ENCODE measurements at places on chromosomes 7 and 10.

- no peak for DNase-seq
Measured at GRCh38 chr7:143514487-143514886, 36.8 kb downstream of the TAS2R41 start.

GRCh38 chr7:43937444-43937843, 11.2 kb downstream of the UBE2D4 start:
- no peak for DNase-seq

- DNase-seq, result no peak
Measured at GRCh38 chr7:44403775-44404174, 78.4 kb upstream of the CAMK2B start.

DNA sequence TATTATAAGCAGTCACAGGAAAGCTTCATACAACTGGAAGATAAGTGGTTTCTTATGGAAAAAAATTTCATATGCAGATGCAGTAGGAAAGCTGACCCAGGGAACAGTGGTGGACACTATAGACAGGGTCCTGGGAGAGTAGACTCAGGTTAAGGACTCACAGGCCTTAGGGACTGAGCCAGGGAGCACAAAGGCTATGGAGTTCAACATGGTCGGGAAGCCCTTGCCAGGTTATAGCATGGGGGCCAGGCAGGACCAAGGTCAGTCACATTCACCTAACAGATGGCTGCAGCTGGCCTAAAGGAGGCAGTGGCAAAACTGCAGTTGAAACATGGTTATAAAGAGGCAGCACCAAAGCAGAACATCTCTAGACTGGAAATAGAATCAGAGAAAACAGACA, 54.9 kb upstream of the UNC5B start:
- DNase-seq, result no peak

DNA sequence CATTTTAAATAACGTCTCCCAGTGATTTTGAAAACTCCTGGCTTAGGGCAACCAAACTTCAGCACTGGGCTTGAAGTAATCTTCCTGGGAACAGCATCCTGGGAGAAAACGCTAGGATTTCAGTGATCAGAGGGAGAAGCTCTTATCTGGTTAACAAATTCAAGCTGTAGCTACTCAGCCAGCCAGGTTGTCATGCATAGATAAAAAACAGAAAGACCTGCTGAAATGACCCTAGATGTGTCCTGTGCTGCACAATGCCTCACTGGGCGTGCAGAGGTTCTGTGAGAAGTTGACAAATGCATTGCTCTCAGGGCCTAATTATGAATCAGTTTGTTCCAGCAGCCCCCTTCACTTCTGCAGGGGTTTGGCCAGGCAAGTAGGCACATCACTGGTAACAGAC, 68.9 kb upstream of the CHCHD3 start:
- DNase-seq, result no peak

DNA sequence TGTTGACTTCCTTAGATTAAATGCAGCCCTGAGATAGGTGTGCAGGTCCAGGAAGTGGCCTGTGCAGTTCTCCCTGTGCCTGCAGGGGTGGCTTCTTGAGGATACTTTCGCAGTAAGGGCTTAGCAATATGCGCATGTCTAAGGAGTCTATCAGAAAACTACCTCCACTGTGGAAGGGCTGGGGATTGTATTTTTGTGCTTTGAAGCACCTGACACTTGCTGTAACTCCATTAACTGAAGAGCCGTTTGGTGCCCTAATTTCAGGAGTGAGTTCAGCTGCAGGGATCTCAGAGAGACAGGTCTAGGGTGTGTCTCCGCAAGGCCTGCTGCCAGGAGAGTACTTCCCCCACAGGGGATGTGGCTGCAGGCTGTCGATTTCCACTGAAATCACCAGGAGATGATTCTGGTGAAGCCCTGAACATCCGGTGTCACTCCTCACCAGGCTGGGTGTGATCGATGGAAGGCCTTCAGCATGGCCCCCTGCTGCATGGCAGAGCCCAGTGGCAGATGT, 35.5 kb downstream of the IKZF1 start:
- DNase-seq, result no peak

DNA sequence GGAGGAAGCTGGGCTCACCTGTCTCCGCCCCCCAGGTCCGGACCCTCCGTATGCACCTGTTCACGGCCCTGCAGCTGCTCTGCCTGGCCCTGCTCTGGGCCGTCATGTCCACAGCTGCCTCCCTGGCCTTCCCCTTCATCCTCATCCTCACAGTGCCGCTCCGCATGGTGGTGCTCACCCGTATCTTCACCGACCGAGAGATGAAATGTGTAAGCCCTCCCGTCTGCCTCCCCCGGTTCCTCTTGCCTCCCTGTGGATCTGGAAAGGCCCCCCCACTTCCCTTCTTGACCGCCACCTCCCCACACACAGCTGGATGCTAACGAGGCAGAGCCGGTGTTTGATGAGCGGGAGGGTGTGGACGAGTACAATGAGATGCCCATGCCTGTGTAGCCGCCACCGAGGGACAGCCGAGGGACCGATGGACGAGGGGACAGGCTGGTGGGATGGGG, 4.6 kb downstream of the FASTK start:
- no peak for DNase-seq
